Activated naive CD4-positive, alpha-beta T cell treated with anti-CD3 and anti-CD28 coated beads, Interleukin-2, amount 50 U/mL, for 72 hours (primary cell): ENCODE measurements at places on chromosomes 12 and 14. TPM values are rescaled to one million over a fixed set of nuclear protein-coding genes. Genes with fewer than 3 reads are reported as not detected.

GRCh38 chr14:93458234-93458633, 27.5 kb downstream of the UNC79 start:
- DNase-seq: no peak

DNA sequence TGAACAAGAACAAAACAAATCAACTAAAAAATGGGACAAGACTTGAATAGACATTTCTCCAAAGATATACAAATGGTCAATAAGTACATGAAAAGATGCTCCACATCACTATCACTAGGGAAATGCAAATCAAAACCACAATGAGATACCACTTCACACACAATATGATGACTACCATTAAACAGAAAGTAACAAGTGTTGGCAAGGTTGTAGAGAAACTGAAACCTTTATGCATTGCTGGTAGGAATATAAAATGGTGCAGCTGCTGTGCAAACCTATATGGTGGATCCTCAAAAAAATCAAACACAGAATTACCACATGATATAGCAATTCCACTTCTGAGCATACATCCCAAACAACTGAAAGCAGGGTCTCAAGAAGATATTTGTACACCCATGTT, 5.2 kb downstream of the SMAGP start:
- DNase-seq: no peak

DNA sequence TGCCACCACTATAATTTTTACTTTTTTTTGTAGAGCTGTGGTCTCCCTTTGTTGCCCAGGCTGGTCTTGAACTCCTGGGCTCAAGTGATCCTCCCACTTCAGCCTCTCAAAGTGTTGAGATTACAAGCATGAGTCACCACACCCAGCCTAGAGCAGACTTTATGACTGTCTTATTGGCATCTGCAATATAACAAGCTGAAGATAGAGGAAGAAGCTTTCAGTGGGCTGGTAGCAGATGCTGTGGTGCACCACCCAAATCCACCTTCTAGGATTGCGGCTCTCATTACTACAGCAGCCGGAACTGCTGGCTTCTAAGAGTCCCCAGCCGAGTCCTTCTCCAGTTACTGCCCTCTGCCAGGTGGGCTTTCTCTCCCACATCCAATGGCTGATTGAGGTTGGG, 7.6 kb upstream of the STK38L start:
- no peak for DNase-seq

GRCh38 chr12:98465950-98466602, 49.3 kb upstream of the TMPO start:
- DNase-seq: no peak

GRCh38 chr12:89721291-89721987, 12.8 kb upstream of the ATP2B1 start:
- no peak for DNase-seq

DNA sequence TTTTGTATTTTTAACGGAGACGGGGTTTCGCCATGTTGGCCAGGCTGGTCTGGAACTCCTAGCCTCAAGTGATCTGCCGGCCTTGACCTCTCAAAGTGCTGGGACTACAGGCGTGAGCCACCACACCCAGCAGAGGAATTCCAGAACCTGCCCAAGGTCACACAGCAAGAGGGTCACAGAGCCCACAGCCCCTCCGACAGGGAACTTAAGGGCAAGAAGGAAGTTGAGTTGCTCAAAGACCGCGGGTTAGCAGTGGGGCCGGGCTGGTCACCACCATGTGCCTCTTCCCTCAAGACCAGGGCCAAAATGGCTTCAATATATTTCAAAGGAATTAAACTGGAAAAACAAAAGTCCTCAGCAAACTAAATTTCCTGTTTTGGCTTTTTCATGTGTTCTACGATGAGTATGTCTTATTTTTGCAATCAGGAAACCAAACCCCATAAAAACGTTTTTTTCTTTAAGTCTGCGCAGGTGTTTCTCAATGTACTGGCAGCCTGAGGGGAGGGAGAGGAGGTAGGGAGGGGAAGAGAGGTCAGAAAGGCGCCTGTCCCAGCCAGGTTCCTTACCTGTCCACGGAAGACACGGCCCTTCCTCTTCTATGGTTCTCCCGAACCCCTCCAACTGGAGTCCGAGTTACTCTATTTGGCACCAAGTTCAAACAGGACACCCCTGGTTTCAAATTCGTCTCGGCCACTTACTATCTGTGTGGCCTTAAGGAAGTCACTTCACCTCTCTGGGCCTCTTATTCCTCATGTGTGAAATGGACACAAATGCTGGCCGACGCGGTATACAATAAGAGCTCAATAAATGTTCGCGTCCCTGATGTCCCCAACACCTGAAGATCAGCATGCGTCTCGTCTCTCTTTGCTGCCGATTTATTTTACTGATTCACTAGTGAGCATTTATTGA, 778 bp downstream of the SLC8B1 start:
- DNase-seq: peak; percentile 13

DNA sequence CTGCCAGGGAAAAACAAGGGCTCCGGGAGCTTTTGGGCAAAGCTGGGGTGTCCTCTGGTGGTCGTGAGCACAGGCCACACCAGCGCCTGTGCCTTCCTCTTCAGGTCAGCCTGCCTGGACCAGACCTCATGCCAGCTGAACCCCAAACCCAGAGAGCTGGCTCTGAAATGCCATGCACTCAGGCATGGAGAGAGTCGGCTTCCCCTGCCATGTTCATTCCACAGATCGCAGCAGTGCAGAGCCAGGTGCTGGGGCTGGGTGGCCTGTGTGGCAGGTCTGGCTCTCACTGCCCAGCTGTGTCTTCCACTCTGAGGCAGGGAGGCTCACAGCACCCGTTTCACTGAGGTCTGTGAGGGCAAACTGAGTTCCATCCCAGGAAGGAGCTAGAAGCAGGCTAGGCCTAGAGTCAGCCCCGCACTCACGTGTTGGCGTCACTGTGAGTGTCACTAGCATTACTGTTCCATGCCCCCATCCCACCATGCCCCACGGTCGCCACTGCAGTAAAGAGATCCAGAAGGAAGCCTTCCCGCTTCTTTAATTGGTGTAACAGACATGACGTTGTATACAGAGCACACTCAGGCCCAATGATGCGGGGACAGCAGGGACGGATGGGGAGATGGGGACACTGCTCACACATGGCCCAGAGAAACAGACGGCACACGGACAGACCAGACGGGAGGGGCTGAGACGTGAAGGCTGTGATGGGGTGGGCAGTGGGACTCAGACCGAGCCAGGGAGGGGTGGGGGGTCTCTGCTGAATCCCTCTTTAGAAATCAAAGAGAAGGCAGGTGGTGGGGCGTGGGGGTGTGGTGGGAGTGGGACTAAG, 2.7 kb downstream of the ARL6IP4 start:
- DNase-seq: no peak

- DNase-seq: no peak
These were observed 114.2 kb downstream of the BRMS1L start for GRCh38 chr14:35940291-35940690.

DNA sequence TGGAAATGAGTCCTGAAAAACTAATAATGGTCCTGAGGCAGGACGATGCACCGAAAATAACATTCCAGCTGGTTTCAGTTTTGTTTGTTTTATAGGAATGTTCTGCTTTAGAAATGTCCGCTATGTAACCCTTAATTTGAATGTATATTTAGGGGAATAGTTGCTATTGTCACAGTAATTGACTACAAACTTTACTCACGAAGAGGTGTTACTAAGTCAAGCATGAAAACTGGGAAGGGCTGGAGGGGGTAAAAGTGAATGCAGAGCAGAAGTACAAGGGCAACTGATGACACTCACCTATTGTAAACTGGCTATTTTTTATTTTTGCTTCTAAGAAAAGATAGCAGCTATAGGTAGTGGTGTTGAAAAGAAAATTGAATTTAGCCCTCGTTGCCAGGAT, 230.7 kb upstream of the SYT10 start:
- DNase-seq: no peak

DNA sequence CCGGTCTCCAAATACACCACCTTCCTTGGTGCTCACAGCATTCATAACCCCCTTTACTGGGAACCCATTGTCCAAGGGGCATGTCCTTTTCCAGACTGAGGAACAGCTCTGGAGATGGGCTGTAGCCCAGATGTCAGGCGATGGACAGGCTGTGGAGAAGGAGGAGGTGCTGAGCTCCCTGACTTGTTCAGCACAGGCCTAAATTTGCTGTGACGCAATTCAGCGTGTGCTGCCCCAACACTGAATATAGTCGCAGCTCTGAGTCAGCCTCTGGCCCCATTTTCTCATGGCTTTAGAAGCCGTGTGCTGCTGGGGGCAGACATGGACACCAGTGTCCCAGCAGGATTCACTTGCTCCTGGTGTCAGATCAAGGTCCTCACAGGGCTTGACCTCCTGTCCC, 269.1 kb downstream of the EMP1 start:
- DNase-seq: no peak

- no peak for DNase-seq
These were observed 381.8 kb downstream of the NUAK1 start for GRCh38 chr12:105756961-105757360.

DNA sequence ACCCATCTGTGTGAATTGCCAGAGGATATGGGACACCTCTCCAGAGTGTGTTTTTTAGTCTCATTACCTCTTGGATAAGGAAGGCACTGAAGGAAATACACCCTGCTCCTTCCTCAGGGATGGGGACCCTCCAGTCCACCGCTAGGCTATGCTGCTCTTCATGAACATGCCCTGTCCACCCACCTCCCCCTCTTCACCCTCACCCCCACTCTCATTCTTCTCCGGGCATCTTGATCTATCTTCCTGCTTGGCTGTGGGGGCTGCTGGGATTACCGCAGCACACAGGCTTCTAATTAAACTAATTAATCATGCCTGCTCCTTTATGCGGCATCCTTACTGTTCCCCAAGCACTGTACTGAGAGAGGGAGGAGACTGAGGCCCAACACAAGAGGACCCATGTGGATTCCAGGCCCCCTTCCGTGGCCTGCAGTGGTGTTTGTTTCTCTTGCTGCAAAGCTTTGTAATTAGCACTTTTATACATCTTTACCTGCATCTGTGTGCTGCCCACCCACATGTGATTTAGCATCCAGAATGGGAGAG, 7.6 kb upstream of the PDE1B start:
- DNase-seq: no peak

DNA sequence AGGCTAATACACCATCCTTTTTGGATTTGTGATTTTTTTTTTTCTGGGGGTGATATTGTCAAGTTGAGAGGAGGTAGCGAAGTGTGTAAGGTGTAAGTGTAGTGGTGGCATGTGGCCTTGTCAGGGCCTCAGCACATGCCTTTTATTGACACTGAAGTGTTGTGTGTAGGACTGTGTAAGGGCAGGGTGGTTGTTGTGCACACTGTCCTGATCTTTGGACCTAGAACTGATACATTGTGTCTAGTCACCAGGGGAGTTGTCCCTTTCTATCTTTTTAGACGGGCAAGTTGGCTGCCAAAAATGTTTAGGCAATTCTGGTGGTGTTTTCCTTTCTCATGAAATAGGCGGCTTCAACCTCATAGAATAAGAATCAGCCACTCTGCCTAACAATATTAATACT, 244.0 kb downstream of the NRXN3 start:
- DNase-seq: no peak

GRCh38 chr14:49972823-49973222, 79.9 kb downstream of the ARF6 start:
- peak; percentile 43 for DNase-seq

DNA sequence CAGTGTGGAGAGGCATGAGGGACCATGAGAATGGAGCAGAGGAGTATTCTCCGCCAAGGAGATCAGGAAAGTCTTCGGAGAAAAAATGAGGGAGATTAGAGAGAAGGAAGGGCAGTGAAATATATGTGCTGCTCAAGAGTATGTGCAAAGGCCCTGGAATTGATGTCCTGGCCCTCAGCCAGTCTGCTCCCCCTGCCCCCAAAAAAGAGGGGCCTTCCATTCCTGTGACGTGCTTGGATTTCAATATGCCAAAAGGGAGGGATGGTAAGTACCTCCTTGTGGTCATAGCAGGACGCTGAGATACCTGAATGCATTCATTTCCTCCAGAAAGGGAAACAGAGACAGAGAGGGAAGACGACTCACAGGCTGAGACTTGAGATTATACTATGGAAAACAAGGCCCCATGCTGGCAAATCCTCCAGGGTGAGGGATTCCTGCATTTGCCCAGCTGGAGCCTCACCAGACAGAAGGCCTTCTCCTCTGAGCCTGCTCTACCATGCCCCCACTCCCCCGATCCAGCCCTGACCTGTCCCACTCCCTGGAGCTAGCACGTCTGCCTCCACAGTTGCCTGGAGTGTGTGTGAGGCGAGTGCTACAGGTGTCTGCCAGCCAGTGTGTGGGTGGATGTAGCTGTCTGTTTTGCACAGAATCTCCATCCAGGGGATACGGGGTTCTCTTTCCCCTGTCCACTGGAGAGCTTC, 3.9 kb upstream of the RARG start:
- no peak for DNase-seq

GRCh38 chr12:31011336-31011735, 62.3 kb upstream of the DDX11 start:
- DNase-seq: no peak

DNA sequence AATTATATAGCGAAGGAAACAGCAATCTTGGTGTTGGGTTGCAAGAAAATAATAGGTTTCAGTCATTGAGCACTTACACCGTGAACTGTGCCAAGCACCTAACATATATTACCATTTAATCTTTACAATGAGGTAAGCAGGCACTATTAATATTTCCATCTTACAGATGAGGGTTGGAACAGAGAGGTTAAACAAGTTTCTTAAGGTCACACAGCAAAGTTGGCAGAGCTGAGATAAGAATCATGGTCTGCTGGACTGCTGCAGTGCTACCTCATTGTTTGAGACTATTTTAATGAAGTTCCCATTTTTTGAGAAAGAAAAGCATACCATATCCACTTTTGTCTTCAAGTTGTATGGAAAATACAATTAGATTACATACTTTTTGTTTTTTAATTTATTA, 1.7 kb downstream of the ERG28 start:
- DNase-seq: no peak

GRCh38 chr12:47711448-47711847, 5.6 kb upstream of the RPAP3 start:
- DNase-seq: no peak

DNA sequence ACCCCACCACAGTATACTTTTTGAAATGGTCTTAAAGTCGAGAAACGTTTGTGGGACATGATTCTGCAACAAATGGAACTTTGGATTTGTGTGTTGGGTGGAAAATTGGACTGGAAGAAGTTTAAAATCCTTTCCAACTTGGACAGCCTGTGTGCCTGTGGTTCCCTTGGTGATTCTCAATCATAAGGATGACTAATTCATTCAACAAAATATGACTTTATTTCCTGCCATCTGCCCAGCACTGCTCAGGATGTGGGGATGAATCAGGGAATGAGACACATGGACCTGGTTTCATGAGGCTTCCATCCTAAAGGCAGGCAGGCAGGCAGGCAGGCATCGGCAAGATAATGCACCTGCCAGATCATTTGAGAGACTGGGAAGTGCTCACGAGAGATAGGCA, 57.3 kb upstream of the TMEM132D start:
- DNase-seq: no peak

GRCh38 chr14:85590784-85591183, 60.8 kb downstream of the FLRT2 start:
- DNase-seq: no peak

- no peak for DNase-seq
These were observed 151.1 kb upstream of the SFSWAP start for GRCh38 chr12:131559517-131560516.

GRCh38 chr14:104429291-104429861, 150.2 kb upstream of the C14orf180 start:
- DNase-seq: no peak

INHBC gene
- total RNA-seq: not detected

MOAP1 gene
- total RNA-seq: 19.8 TPM

CIT gene
- total RNA-seq: 83.4 TPM

PAN2 gene
- total RNA-seq: 54.0 TPM

KRT81 gene
- not detected for total RNA-seq

VRTN gene
- total RNA-seq: not detected

ANKRD33 gene
- not detected for total RNA-seq

ADAM21 gene
- not detected for total RNA-seq

KERA gene
- total RNA-seq: not detected

STXBP6 gene
- 0.49 TPM for total RNA-seq
